ENCODE measurements at places on chromosomes 2 and 18. TPM values are rescaled to one million over a fixed set of nuclear protein-coding genes. Genes with fewer than 3 reads are reported as not detected.

The DSG1 gene
- polyA plus RNA-seq = not detected

The MYL1 gene
- not detected for polyA plus RNA-seq

The CAPN14 gene
- polyA plus RNA-seq = 0.22 TPM

The IL36G gene
- polyA plus RNA-seq = 1.7 TPM

The XDH gene
- polyA plus RNA-seq = not detected

The SCYGR4 gene
- polyA plus RNA-seq = not detected

The CNDP1 gene
- polyA plus RNA-seq = 2.9 TPM

The CFC1 gene
- polyA plus RNA-seq = not detected

The MALL gene
- 9.7 TPM for polyA plus RNA-seq

The ARPC2 gene
- 195 TPM for polyA plus RNA-seq

The CD8A gene
- polyA plus RNA-seq = 0.65 TPM

The SERPINB13 gene
- not detected for polyA plus RNA-seq

The ACMSD gene
- polyA plus RNA-seq = 152 TPM

The PSTPIP2 gene
- 1.3 TPM for polyA plus RNA-seq

The SERPINB4 gene
- not detected for polyA plus RNA-seq

The CTIF gene
- 41.9 TPM for polyA plus RNA-seq

The FAP gene
- 0.45 TPM for polyA plus RNA-seq

The SP140 gene
- polyA plus RNA-seq = 0.52 TPM

The GAREM1 gene
- 7.0 TPM for polyA plus RNA-seq

The FAM124B gene
- 0.90 TPM for polyA plus RNA-seq

The STAMBP gene
- polyA plus RNA-seq = 58.9 TPM

The CHRNG gene
- polyA plus RNA-seq = not detected

The CCDC85A gene
- polyA plus RNA-seq = 0.65 TPM

The INPP5D gene
- polyA plus RNA-seq = 2.6 TPM

The MC5R gene
- not detected for polyA plus RNA-seq

The POTEE gene
- not detected for polyA plus RNA-seq

The TRIM43 gene
- not detected for polyA plus RNA-seq

The KIAA2012 gene
- not detected for polyA plus RNA-seq

The COL4A3 gene
- polyA plus RNA-seq = 20.8 TPM

The FNDC4 gene
- 8.5 TPM for polyA plus RNA-seq

The FRZB gene
- polyA plus RNA-seq = 21.3 TPM

The ERBB4 gene
- polyA plus RNA-seq = 3.9 TPM

The UGT1A10 gene
- 6.6 TPM for polyA plus RNA-seq

The SPP2 gene
- polyA plus RNA-seq = not detected

The KCNG2 gene
- polyA plus RNA-seq = not detected

The TUBB8B gene
- 0.45 TPM for polyA plus RNA-seq

The DARS1 gene
- 39.5 TPM for polyA plus RNA-seq

The CHMP1B gene
- polyA plus RNA-seq = 34.5 TPM

The SCG2 gene
- 0.30 TPM for polyA plus RNA-seq

The SLC39A6 gene
- polyA plus RNA-seq = 27.3 TPM

The PROKR1 gene
- polyA plus RNA-seq = not detected

Measured in kidney (tissue), 22 donors.